ENCODE measurements at places on chromosomes 3 and 15.

DNA sequence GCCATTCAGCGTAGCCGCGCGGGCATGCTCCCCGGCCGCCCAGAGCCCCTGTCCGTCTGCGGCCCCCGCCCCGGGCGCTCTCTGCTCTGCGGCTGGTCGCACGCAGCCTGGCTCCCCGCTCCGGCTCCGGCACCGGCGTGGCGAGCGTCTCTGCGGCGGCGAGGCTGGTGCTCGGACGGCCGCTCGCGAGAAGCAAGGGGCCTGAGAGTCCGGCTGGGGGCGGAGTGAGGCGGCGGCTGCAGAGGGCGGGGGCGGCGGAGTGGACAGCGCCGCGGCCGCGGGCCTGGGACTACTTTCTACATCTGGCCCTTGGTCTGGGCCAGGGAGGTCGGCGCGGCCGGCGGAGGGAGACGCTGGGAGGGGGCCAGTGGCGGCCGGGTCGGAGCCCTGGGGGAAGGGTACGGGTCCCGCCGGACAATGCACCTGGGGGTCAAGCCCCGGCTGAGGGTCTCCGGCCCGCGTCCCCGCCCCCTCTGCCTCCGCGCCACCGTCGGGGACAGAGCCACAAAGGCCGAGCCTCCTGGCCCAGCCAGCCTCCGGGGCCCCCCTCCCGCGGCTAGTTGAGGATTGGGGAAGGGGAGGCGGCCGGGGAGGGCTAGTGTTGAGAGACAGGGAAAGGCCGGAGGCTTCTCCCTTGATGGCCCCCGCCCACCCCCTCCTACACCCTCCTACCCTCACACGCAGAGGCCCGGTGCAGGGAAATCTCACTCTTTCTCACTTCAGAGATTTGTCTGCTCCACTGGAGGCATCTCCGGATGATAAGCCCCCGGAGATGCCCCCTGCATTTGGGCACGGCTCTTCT is at the start of gene PRTG:
Gene PRTG, minus strand, starts transcription at position 226 of the 802 bp plus-strand sequence. Its CDS starts 221 bp downstream, at position 5.
- no peak for DNase-seq

DNA sequence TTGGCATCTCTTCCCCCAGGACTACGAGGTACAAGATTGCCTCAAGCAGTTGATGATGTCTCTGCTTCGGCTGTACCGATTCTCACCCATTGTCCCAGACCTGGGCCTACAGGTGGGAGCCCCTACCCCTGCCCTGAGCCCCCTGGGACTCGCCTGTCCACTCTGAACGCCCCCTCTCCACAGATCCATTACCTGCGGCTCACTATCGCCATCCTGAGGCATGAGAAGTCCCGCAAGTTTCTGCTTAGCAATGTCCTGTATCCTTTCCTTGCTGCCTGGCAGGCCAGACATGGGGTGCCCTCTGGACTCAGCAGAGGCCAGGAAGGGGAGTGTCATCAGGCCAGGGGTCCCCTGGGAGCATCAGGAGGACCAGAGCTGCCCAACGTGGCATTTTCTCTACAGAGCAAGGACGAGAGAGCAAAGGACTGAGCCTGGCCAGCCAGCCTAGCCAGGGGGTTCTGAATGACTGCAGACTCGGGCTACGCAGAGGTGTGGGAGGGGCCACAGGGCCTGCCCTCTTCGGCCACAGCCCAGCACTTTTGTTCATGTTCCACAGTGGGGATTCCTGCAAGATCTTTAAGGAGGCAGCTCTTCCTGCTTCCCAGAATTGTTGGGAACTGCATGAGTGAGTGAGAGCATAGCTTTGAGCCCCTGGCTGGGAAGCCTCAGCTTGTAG is 11.2 kb downstream of the RNF123 start:
- no peak for DNase-seq

DNA sequence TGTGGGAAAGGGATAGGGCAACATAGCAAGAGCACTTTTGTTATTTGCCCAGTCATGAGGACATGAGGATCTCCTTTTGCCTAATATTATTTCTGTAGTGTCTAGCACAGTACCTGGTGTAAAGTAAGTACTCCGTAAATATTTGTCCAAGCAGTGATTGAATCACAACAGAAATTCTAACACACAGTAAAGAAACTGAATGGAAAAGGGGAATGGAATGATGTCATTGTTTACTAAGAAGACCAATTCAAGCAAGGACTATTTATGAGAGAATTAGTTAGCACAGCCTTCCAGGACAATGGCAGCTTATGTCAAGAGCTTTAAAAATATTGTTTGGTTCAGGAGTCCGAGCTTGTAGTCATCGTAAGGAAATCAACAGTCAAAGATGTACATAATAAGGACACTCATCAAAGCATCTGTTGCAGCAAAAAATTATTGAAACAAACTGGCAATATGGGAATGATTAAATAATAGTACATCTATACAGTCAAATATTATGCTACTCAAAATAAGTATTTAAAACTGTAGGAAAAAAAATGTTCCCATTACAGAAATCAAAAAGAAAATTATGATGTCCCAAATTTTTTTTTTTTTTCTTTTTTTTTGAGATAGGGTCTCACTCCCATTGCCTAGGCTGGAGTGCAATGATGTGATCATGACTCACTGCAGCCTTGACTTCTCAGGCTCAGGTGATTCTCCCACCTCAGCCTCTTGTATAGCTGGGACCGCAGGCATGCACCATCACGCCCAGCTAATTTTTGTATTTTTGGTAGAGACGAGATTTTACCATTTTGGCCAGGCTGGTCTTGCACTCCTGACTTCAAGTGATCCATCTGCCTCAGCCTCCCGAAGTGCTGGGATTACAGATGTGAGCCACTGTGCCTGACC is 17.9 kb downstream of the CAPN7 start:
- DNase-seq, result no peak

DNA sequence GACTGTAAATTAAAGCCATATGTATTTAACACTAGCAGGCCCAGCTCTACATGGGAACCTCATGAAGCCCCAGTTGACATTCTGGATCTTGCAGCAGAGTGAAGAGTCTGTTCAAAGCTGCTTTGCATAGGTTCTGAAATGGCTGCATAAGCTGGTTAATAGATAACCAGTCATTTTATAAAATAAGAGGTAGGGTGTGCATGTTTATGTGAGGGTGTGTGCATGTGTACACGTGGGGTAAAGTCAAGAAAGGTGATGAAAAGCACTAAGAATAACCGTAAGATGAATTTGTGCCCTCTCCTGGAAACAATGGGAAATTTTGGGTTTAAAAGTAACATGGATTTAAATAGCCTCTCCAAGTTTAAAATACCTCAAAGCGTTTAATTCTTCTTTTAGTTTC is 33.0 kb downstream of the PAQR9 start:
- DNase-seq, result no peak

DNA sequence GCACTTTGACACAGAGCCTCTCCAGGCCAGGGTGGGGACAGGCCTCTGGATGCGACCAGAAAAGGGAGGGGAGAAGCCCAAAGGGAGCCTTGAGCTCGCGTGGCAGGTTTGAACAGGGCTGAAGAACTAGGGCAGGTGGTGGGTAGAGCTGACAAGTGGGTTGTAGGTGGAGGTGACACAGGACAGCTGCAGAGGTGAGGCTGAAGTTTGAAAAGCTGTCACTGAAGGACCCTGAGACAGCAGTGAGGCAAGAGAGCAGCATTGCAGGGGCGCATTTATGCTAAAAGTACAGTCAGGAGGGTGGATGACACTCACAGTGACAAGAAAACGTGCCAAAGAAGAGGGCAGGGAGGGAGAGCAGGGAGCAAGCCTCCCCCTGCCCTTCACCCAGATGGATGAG is 21.8 kb upstream of the EPB42 start:
- DNase-seq, result no peak

GRCh38 chr3:101902041-101902440 is 52.7 kb downstream of the NFKBIZ start:
- DNase-seq, result no peak

DNA sequence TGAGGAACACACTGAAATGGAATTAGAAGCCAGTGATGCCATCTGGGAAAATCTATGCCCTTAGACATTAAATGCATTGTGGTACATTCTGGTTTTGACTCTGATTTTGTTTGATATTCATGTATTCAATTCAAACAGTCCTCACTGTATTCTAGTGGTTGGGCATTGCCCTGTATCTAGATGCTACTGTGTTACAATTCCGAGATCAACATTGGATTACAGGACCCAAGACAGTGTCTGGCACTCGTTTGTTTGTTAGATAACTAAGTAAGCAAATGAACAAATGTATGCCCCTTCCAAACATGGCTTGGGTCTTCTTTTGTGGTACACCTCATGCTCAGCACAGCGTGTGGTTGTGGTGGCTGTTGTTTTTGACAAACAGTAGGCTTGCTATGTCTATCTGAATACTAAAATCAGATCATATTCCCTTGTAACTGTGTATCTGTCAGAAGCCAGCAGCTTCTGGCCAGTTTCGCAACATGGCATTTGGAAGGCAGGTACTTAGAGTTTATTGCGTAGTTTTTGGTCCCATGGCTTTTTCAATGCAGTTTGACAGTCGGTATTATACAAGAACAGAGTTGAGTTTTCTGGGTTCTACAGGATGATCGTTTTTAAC is 5.7 kb downstream of the FILIP1L start:
- no peak for DNase-seq

DNA sequence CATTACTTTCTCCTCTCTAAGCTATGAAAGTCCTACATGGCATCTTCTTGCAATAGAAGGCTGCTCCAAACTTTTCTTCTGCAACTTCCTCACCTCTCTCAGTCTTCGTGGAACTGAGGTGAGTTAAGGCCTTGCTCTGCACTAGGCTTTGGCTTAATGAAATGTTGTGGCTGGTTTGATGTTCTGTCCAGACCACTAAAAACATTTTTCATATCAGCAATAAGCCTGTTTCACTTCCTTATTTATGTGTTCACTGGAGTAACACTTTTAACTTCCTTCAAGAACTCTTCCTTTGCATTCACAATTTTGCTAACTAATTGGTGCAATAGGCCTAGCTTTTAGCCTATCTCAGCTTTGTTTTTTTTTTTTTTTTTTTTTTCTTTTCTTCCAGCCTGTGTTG is 335.3 kb upstream of the NECTIN3 start:
- DNase-seq, result no peak

GRCh38 chr3:127702151-127702578 is 29.4 kb downstream of the ABTB1 start:
- no peak for DNase-seq

- no peak for DNase-seq
Measured at GRCh38 chr3:190227064-190227463, 95.2 kb downstream of the CLDN1 start.

DNA sequence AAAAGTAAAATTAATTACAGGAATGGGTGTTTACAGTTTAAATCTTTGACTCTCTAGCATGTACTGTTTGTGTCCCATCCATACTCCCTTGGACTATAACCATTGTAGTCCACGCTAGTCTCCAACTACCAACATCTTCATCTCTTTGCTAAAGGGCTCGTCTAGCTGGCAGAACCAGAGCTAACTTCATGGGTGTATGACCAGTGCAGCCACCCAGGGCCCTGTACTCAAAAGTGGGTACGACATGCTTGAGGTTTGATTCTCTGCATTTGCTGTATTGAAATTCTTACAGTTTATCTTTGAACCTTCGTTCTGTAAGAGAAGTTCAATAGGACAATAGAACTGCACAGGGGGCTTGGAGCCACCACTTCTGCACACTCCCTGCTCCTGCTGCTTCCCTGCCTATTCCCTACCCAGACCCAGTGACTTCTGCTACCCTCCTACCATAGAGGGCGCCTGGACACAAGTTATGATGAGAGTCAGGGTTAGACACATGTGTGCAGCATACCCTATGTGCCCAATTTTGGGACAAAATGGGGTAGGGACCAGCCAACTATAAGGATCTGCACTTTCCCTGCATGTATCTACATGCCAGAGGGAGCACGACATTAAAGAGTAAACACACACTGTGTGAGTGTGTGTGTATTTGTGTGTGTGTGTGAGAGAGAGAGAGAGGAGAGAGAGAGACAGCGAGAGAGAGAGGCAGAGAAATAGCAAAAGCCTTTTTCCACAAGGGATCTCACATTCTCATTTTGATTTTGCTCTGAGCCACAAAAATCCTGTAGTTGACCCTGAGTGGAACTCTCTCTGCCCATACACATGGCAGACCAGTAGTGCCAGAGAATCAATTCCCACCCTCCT is 59.0 kb upstream of the NECTIN3 start:
- DNase-seq, result no peak

- DNase-seq, result no peak
Measured at GRCh38 chr3:120762615-120763014, 20.1 kb downstream of the GTF2E1 start.

- no peak for DNase-seq
Measured at GRCh38 chr3:51953445-51953844, 1.7 kb upstream of the GPR62 start.

GRCh38 chr15:47987908-47988532 is 132.8 kb upstream of the SLC24A5 start:
- no peak for DNase-seq

- no peak for DNase-seq
Measured at GRCh38 chr3:16211176-16211904, 36.9 kb downstream of the GALNT15 start.

DNA sequence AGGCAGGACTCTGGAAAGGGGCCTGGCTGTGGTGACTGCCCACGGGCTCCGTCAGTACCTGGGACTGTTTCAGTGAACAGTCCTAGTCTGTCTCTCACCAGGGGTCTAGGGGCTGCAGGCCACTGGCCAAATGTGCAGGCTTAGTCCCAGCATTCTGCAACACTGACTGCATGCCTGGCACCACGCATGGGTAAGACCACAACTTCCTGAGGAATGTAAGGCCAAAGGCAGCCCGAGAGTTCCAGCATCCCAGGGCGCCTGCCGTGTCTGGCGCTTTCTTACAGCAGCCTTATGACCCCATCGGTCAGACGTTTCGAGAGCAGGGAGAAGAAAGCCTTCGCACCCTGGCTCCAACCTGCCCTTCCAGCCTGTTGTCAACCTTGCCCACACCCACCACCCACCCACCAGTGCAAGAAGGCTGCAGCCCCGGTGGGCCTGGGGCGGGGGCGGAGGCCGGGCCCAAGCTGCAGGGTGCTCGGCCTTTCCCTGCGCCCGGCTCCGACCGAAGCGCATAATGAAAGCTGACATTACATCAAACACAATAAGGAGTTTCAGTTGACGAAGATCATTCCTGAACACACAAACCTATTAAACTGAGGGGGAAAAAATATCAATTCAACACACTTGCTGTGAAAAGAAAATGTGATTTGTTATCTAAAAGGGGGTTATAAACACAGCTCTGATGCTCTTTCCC is 29.5 kb upstream of the TMEM115 start:
- no peak for DNase-seq

DNA sequence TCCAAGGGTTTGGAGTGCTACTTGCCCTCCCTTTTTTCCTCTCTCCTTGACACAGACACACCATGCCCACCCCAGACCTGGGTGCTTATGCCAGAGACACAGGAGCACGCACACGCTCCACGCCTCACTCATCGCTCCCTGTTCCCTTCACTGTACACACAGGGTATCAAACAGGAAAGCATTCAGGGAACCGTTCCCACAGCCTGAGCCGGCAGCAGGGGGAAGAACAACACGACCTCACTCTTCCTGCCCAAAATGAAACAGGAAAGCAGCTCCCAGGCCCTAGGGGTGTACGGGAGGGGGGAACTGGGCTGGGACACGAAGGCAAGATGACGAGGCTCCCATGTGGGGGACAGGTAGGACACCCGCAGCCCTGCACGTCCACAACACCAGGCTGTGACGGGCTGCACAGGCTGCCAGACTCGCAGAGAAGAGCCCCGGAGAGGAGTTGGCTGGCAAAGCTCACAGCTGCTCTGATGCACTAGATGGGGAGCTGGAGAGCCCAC is 11.2 kb downstream of the DLL4 start:
- DNase-seq, result no peak

All from activated CD8-positive, alpha-beta memory T cell treated with anti-CD3 and anti-CD28 coated beads for 1 hour (primary cell).